ENCODE measurements at places on chromosomes 12 and 14.

DNA sequence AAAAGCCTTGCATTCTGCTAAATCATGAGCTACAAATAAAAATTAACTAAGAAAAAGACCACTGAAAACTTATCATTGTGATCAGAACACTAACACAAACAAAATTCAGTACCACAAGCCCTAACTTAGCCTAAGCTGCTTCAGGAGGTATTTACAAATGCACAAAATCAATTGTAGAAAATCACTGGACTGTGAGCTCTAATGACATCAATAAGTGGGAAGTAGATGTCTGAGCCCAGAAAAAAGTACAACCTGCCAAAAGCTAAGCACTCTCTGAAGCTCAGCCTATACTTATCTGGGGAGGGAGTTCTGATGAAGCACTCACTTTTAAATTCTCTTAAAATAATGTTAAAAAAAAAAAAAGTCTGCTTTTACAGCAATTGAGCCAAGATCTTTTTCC lies 92.9 kb downstream of the SLCO1B1 start:
- no peak for DNase-seq

- no peak for DNase-seq
Measured at GRCh38 chr14:91614187-91614586, 104.1 kb upstream of the PPP4R3A start.

DNA sequence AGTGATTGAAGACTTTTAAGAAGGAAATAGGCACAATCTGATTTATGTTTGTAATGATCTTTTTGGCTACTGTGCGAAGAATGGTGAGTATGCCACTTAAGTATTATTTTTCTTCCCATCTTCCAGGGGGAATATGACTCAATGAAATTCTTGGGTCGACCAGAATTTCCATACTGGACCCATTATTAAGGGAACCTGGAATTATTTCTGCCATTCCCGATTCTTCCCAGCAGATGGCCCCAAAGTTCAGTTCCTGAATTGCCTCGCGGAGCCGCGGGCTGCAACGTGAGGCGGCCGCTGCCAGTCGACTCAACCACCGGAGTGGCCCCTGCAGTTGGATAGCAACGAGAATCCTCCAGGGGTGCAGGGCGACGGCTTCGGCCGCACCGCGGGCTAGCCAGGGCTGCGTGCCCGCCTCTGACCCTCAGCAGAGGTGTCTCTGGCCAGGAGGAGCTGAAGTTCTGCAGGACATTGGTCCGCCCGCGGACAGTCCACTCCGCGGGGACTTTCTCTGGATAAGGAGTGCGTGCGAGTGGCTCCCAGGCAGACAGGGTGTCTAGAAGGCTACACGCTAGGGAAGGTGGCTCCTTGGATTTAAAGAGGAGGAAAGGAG lies 628 bp upstream of the TSHR start:
- peak; percentile 5 for DNase-seq

- DNase-seq, result no peak
Measured at GRCh38 chr14:38790916-38791315, 312.1 kb downstream of the SEC23A start.

DNA sequence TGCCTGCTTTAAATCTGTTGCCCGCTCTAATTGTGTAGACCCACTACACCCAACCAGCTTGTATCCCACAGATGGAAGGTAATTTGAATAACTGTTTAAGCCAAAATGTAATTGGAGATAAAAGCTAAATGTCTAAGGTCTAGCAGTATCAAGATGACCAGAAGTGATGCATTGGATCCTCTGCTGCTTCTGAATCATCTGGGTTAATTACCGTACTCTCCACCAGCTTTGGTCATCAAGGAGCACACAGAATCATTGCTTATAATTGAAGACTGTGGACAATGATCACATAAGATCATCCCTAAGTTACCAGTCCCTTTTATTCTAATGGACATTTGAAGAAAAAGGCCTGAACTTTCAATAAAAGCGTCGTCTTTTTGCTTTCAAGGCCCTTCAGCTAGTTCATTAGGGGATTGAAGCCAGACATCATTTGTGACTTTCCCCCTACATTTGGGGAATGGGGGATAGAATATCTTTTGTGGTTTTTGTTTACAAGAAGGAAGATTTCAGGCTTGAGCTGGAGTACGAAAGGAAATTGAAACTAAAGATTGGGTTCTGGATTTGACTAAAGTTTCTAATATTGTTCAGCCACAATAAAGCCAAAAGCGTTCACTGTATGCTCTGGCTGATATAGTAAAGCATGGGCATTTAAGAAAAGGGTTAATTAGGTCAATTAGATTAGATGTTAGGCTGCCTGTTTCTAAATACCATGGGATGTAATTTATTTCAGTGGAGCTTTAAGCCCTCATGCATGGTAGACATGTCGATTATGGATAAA lies 123.2 kb downstream of the CHST11 start:
- DNase-seq, result no peak

GRCh38 chr12:44835641-44836379 lies 40.3 kb downstream of the NELL2 start:
- DNase-seq, result no peak

DNA sequence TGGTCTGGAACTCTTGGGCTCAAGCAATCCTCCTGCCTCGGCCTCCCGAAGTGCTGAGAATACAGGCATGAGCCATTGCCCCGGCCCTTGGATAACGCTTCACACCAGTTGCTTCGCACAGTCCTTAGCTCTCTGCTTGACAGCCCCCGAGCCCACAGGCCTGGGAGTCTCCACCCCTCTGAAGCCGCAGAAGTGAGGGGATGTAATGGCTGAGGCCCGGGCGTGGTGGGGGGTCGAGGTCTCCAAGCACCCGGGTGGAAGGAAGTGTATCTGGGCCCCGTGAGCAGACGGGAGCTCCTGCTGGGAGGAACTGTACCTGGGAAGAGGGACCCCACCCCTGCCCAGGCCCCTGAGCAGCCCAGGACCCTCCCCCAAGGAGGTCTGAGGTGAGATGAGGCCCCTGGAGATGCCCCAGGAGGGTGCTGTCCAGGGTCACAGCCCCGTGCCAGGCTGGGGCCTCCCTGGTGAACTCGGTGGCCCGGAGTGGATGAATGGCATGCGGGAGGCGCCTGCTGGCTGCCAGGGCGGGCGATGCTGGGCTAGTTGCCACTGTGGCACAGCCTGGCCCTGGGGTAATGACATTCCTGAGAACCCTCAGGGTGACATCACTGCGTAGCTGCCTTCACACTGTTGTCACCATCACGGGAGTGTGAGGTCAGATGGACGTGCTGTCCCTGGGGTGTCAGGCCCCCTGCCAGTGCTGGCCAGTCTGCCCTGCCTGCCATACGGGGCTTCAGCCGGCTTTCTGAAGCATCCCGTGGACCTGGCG lies 48.9 kb downstream of the KIF26A start:
- no peak for DNase-seq

DNA sequence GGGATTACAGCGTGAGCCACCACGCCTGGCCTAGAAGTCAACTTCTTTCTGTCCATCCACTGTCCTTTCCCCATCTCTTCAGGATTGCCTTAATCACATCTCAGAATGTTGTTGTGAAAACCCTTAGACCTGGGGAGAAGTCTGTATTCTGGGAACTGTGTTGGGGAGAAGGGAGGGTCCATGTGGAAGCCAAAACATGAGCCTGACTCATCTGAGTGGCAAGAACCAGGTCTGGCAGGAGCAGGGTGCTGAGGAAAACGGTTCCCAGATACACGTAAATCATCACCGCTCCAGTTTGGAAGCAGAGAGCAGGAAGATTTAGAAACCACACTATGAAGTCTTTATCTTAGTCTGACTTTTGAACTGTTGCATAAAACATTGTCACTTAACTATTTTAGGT lies 245.6 kb upstream of the RGS6 start:
- DNase-seq, result no peak

DNA sequence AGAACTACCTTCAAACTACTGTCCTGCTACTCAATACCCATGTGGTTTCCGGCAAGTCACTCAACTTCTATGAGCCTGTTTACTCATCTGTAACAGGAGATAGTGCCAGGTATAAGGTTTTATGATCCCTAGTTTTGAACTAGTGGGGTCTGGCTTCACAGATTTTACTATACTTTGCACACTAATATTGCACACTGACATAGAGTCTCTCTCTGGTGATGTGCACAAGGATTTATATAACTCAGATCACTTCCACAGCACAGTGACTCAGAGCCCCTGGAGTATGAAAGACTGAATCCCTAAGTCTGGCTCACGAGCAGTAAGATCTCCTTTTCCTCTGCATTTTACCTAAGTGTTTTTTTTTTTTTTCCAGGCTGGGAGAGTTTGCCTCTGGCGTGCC lies 69.7 kb upstream of the SLC38A2 start:
- DNase-seq, result no peak

DNA sequence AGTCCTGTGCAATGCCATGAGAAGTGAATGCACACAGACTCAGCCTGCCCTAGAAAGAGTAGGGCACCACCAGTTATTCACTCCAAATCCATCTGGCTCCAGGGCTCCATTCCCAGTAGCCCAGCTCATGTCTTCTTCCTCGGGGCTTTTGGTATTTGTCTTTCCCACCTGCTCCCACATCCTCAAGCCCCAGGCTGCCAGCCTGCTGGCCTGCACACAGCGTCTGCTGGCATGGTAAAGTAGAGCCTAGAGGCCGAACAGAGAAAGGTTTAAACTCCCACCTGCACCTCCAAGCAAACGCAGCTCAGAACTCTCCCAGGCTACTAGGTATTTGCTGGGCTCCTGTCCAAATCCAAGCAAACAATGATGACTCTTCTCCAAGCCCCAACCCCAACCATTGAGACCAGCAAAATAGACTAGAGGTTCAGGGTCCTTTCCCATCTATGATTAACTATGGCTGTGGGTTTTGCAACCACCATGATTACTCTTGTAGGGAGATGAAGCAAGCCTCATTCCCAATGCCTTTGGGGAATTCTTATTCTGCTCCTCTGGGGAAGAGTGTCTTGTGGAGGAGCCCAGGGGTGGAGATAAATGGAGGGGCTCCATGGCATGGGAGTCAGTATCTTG lies 5.2 kb upstream of the VDR start:
- DNase-seq, result no peak

DNA sequence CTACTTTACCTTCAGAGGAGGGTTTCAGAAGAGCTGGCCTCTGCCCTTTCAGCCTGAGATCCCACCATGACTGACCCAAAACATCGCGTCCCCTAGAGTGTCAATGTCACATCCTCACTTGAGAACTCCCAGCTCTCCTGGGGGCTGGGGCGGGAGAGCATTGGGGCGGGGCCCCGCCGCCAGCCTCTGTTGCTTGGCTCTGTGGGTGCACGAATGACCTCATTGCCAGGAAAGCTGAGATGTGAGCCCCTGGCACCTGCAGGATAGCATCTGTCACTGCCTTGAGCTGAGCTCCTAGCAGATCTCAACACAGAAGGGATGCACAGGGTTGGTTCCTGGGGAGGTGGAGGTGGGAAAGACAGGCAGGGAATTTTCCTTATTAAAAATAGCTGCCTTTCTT lies 20.6 kb upstream of the MYL2 start:
- no peak for DNase-seq

- no peak for DNase-seq
Measured at GRCh38 chr14:53146739-53147138, 6.4 kb downstream of the DDHD1 start.

GRCh38 chr12:22473212-22473611 lies 71.1 kb downstream of the C2CD5 start:
- no peak for DNase-seq

GRCh38 chr12:29299633-29300032 lies 81.3 kb downstream of the ERGIC2 start:
- no peak for DNase-seq

GRCh38 chr12:46358791-46359666 lies 13.5 kb downstream of the SLC38A2 start:
- no peak for DNase-seq

DNA sequence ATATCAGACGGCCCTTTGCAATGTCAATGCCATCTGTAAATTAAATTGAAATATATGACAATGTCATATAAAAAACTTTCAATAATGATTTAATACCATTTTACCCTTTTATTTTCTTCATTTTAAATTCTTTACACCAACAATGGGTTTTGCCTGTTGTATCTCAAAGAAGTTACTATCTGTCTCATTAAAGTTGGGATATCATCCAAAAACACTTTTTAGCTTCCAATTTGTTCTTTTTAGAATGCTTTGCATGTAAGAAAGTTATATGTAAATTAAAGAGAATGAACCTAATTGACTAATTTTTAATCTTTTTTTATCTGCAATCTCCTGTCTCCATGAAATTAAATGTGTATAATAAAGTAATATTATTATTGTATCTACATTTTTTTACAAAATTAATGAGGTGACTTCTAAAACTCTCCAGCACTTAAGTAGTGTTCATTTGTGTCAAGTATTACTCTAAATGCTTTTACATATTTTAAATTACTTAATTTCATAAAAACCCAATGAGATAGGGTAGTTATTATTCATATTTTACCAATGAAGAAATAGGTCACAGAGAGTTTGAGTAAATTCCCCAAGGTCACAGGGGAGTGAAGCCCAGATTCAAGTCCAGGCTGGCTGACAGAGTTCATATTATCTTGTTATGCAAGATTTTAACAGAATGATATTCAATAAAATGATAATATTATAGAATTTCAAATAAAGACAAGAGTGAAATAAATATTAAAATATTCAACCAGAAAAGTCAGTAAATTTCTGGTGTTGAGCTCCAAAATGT lies 673.0 kb upstream of the FLRT2 start:
- DNase-seq, result no peak

- DNase-seq, result no peak
Measured at GRCh38 chr12:10540776-10541205, 35.1 kb downstream of the EIF2S3B start.

GRCh38 chr12:107429006-107429705 lies 256.4 kb upstream of the PWP1 start:
- no peak for DNase-seq

- DNase-seq, result no peak
Measured at GRCh38 chr12:59820594-59821011, 224.8 kb downstream of the SLC16A7 start.

GRCh38 chr14:25116607-25117006 lies 66.7 kb upstream of the STXBP6 start:
- no peak for DNase-seq

- DNase-seq, result no peak
Measured at GRCh38 chr14:98935921-98936320, 336.1 kb downstream of the BCL11B start.

GRCh38 chr12:29033519-29033918 lies 115.6 kb upstream of the FAR2 start:
- no peak for DNase-seq

GRCh38 chr14:102819747-102820330 lies 42.6 kb downstream of the TRAF3 start:
- DNase-seq, result no peak

DNA sequence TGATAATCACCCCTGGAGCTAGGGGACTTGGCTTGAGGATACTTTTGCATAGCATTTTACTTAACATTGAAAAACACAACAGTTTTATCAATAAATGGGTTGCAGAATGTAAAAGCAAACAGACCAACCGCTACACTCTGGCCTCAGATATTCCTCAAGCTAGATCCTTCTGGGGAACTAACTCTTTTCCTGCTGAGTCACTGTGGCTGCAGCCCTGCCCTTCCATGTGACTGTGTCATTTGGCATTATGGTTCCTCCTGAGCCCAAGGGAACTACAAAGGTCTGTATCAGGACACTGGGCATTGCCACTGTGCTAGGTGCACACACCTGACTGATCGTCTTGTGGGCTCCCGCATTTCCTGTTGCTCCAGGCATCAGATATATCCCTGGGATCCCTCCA lies 56.6 kb downstream of the TTC9 start:
- no peak for DNase-seq

GRCh38 chr12:122081697-122082221 lies 3.2 kb downstream of the MLXIP start:
- DNase-seq, result no peak

GRCh38 chr12:51371295-51371953 lies 19.8 kb downstream of the GALNT6 start:
- no peak for DNase-seq

Measured in cerebellar nuclear complex (tissue), 1 donor.